ENCODE measurements at places on chromosomes 2 and 18.

GRCh38 chr2:149597668-149598326 lies 10.2 kb upstream of the MMADHC start:
- DNase-seq: peak; percentile 90

- DNase-seq: peak; percentile 92
Measured at GRCh38 chr2:7707723-7708122, 790.5 kb downstream of the RNF144A start.

- DNase-seq: no peak
Measured at GRCh38 chr2:32384529-32384928, 27.7 kb downstream of the BIRC6 start.

DNA sequence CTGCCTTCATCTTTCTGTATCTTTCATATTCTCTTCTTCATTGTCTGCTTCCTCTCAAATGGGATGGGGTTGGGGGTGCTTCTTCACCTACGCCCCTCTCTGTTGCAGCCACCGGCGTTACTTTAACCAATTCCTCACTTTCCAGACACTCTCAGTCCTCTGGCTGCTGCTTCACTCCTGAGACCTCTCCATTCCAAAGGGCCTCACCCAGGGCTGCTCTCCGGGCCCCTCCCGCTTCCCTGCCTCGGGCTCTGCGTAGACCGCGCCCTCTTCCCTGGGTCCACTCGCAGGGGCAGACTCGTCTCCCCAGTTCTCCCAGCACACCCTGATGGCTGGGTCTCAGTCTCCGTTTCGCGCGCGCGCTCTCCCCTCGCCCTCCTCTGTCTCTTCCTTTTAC lies 926 bp downstream of the SERPINB8 start:
- DNase-seq: peak; percentile 77

DNA sequence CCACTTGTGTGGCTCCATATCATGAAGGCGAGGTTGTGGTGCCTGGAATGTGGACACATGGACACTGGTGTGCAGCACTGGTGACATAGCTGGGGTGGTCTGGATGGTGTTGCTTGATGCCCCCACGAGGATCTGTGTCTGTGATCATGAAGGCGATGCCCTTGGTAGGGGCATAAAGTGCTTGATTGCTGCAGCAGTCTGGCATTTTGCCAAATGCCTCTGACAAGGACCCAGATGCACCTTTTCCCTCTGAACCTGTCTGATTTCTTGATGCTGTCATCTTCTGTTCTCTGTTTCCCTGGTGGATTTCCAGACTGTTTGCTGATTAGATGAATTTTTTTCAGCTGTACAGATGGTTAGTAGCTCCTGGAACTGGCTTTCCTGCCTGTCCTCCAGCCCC lies 752.0 kb upstream of the HS6ST1 start:
- no peak for DNase-seq

DNA sequence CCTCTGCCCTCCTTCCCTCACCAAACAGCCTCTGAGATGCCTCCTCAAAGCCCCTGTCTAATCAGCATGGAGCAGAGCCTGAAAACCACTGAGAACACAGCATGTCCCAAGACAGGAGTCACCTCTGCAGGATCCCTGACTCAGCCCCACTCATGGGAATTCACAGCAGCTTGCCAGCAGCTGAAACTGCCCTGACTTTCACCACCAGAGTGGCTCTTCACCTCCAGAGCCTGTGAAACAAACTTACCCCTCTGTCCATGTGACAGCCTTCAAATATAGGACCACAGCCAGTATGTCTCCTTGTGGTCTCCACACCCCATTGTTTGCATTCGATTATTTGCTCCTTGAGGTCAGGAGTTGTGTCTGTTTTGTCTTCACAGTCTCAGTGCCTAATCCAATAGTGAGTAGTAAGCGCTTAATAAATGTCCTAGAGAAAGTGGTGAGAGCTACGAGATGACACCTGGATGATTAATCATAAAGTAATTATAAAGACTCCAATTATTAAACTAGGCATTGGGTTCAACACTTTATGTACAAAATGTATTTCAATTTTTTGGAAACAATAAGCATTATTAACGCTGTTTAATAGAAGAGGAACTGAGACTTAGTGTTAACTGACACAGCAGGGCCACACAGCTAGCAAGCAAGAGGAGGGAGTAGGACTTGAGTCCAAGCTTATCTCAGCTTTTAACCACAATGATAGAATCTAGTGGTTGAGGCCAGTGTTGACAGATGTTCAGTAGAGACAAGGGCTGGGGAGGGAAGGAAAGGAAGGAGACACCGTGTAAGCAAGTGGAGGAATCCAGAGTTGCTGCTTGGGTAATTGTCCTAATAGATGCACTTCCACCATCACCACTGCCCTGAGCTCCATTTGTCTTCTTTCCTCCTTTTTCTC lies 358.7 kb upstream of the TNP1 start:
- peak; percentile 43 for DNase-seq

- DNase-seq: no peak
Measured at GRCh38 chr2:170201734-170202393, 23.9 kb downstream of the MYO3B start.

DNA sequence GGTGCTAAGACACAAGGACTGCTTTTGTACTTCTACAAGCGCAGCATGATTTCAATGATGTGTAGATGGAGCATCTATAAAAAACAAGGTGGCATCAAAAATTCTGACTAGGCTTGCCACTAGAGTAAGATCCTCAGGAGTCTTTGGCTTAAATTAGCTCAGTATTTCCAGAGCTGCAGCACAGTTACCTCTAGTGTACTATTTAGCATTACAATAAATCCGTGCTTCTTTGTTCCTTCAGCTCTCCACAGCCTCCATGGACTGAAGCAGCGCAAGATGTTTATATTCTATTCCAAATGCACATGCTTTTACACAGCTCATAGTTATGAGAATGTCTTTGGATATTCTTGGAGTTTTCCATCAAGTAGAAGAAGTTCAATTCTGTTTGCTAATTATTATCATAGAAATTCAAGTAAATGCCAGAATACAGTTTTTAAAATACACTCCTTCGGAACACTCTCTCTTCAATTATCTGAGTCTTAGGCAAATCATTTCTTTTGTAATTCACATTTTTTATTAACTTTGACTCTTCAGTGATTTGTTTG lies 1133.0 kb upstream of the LRRTM1 start:
- no peak for DNase-seq

DNA sequence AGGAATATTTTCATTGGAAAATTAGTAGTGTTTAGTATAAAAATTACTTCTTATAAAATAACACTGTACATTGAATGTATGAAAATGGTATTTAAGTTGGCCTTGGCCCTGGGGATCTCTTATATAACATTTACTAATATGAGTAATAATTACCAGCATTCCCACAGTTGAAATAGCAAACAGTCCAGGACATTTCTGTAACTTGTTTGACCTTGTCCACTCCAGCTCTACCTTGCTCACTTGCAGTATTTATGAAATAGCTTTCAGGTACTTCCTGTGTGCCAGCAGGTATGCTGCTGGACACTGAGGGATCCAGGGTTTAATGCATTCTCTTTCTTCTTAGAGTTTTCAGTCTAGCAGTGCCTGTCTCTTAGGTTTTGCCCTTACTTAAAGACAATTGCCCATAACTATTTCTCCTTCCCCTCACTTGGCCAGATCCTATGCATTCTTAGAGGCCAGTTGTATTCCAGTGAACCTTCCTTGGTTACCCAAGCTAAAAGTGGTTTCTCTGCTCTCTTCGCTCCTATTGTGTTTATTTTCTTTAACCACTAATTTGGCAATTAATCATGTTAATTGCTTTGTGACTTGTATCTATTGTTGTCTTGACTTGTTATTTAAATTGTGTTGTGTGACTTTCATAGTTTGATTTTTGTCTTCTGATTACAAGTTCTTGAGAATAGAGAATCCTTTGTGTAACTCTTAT lies 25.9 kb downstream of the BABAM2 start:
- no peak for DNase-seq

- peak; percentile 87 for DNase-seq
Measured at GRCh38 chr2:232568161-232568560, 17.7 kb downstream of the EIF4E2 start.

DNA sequence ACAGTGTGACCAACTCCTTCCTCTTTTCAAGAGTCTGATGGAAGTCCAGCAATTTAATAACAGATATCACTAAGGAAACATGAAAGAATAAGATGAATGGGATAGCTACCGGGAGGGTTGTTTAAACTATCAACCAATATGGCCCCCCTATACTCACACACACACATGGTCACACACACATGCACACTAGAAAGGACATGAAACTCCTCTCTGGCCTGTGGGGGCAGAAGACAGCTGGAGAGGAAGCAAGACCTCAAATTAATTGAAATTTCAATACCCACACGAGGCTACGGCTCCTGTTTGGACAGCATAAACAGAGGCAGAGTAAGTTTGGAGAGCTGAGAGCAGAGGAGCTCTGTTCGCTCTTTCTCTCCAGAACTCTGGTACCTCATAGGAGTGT lies 34.7 kb upstream of the REEP1 start:
- DNase-seq: no peak

GRCh38 chr2:6310256-6311215 lies 555.2 kb downstream of the CMPK2 start:
- DNase-seq: no peak

DNA sequence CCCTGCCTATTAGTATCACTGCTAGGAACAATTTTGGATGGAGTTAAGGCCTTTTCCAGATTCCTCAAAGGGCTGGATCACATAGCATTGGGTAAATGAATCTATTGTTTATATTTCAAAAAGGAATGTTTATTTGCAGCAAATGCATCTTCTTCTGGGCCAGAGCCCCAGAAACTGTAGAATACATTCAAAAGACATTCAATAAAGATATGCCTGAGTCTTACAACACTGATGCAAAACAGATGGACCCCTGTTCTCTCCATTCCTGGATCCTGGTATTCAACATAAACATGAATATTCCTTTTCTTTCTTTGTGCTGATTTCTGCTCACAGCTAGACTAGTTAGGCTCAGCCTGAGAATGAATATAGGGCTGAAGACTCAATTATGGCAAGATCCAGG lies 227.2 kb upstream of the KLHL29 start:
- DNase-seq: no peak

- peak; percentile 45 for DNase-seq
Measured at GRCh38 chr18:23662309-23663263, at the start of gene ANKRD29. Gene ANKRD29, minus strand, starts transcription at chr18:23662911. Its CDS starts 181 bp downstream, at chr18:23662730.

- DNase-seq: peak; percentile 59
Measured at GRCh38 chr2:180753809-180754761, 226.3 kb upstream of the UBE2E3 start.

DNA sequence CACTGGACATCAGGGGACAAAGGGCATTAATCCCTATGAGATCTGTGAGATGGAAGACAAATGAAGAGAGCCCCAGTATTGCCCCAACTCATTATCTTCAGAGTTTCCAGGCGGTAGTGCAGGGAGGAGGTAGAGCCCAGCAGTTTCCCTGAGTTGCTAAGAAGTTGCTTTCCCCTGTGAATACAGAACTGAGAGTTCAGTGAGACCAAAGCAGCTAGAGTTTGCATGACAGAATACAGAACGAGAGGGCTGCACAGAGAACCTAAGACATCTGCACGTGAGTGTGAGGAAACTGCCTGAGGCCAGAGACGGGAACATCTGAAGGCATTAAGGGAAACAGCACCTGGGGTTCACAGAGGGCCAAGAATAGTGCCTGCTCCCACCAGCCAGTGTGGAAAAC lies 18.1 kb upstream of the PGAP1 start:
- no peak for DNase-seq

GRCh38 chr2:207950761-207951114 lies 74.6 kb downstream of the PLEKHM3 start:
- DNase-seq: no peak

- DNase-seq: no peak
Measured at GRCh38 chr2:174328114-174328960, 6.4 kb upstream of the SP9 start.

- no peak for DNase-seq
Measured at GRCh38 chr18:6885006-6885481, 155.5 kb downstream of the ARHGAP28 start.

GRCh38 chr2:189927823-189928222 lies 134.7 kb downstream of the MSTN start:
- no peak for DNase-seq

DNA sequence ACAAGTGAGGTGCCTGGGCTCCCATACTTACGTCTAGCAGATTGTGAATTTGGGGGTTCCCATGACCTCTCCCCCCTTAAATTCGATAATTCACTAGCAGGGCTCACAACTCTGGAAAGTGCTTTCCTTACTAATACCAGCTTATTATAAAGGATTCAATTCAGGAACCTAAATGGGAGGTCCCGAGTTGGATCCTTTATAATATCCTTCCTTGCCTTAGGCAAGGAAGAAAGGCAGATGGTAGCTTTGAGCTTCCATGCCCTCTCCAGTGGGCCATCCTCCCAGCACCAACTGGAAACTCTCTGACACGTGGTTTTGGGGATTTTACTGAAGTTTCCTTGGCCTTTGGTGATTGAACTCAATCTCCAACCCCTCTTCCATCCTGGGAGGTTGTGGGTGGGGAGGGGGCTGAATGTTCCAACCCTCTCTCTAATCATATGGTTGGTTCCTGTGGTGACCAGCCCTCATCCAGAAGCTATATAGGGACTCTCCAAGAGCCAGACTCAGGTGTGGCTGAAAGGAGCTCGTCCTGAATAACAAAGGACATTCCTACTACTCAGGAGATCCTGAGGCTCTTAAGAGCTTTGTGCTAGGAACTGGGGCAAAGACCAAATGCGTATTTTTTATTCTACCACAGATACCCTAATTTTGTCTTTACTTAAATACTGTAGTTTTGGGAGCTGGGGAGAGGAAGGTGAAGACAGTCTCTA lies 62.2 kb downstream of the HAUS1 start:
- no peak for DNase-seq

DNA sequence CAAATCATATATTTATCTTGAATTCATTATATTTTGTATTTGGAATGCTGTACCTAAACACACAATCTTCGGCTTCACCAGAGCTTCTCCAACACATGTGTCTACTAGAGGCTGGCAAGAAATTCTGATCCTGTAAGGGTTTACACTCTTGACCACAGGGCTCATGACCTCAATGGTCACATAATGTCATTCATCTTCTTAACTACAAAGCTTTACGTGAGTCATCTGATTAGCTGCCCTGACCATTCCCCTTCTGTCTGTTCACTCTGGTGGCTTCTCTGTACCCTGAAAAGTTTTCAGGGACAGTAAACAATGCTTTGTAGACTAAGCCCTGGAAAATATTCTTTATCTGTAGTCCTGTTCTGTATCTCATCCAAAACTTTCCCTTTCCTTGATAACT lies 423.9 kb downstream of the CMPK2 start:
- DNase-seq: no peak

- no peak for DNase-seq
Measured at GRCh38 chr18:58756596-58757240, 85.5 kb downstream of the MALT1 start.

DNA sequence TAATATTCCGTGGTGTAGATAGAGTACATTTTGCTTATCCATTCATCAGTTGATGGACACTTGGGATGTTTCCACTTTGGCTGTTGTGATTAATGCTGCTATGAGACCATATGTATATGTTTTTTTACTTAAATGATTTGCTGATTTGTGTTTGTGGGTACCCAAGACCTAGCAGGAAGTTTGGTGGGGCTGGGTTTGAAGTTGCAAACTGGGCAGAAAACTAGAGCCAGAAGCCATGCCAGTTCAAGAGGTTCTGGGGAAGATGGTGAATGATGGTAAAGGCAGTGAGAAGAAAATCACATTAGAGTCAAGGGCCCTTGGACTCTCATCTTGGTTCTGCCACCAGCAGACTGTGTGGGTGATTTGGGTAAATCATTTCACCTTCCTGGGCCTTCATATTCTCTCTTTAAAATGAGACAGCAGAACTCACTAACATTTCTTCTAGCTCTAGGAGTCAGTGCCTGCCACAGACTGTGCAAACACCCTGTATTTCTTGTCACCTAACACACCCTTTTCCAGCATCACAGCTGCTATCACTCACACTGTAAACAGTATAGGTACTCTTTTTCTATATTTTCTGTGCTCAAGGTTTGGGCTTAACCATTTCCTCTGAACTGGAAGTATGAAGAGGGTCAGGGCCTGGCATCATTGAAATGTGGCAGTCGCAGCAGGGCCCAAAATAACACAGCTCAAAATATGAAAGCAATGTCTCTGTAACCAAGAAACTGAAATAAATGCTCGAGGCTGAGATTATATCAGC lies 8.4 kb upstream of the CTLA4 start:
- no peak for DNase-seq

All from EL (cell line).